ENCODE measurements at places on chromosomes 2 and 18.

DNA sequence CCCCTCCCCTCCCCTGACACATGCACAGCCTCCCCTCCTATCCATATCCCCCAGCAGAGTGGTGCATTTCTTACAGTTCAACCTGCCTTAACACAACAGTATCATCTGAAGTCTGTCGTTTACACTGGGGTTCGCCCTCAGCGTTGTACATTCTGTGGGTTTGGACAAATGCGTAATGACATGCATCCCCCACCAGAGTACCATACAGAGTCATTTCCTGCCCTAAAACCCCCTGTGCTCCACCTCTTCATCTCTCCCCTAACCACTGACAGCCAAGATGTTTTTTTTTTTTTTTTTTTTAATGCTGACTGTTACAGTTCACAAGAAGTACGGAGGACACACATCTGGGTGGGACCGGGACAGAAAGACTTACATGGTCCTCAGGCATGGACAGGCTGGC lies 22.6 kb downstream of the POMC start:
- DNase-seq, result no peak

DNA sequence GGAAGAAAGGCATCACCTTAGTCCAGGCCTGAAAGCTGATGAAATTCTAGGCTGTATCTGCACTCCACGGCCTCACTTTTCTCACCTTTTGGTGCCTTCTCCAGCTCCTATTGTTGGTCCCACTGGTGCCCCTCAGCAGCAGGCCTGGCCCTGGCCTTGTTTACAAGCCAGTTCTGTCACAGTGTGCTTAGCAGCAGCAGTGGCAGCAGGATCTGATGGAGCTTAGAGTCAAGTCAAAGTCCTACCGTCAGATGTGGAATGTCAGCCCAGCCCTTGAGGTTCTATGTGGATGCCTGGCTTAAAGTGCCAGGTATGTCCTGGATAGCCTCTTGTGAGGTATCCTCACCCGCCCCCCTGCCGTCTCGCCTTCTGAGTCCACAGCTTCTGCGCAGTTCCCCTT lies 281.3 kb downstream of the SUCLG1 start:
- DNase-seq, result no peak

GRCh38 chr2:194327196-194327888 lies 1329.7 kb upstream of the SLC39A10 start:
- DNase-seq, result no peak

GRCh38 chr18:13627639-13628038 lies 98.7 kb downstream of the FAM210A start:
- no peak for DNase-seq

DNA sequence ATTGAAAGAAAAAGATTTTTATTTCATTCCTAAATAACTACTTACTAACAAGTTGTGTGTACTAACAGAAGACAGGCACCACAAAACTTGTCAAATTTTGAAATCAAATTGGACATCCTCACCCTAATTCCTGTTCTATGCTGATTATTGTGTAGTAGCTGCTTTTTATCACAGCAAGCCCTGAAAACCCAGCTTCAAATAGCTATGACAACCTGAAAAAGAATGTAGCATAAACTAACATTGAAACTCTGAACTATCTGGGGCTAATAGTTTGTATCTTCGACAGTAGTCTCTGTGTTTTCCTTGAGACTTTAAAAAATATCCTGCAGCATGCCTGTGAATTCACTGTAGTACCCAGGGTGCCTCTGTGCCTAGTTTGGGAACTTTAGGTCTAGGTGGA lies 122.6 kb downstream of the WDPCP start:
- DNase-seq, result no peak

DNA sequence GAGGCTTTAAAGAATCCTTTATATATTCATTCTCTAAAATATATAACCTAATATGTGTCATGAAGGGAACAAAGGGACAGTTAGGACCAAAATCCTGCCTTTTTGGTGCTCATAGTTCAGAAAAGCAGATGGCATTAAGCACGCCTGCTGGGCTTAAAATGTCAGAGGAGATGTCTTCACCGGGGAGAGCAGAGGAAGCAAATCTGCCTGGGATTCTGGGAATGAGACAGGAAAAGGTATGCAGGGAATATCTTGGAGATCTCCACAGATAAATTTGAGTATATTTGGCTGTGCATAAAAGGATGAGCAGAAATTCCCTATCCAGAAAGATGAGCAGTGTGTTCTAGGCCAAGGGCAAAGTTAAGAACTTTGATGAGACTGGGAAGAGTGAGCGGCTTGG lies 45.5 kb downstream of the FSHR start:
- no peak for DNase-seq

GRCh38 chr2:102438578-102438977 lies 15.6 kb downstream of the IL18RAP start:
- DNase-seq, result no peak

DNA sequence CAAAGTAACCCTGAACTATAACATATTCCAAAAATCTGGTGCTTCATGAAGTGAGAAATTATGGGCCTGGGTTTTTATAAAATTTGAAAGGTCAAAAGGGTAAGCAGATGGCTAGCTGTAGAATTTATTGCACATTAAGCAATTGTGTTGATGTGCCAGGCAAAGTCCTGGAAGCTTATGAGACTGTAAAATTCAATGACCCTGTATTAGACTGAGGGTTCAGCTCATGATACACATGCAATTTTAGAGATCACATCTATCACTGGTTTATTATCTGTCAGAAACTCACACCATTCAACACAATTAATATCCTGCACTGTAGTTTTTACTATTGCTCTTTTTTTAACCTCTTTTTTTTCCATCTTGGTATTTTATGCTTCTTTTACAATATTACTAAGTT lies 1162.6 kb upstream of the SLC39A10 start:
- DNase-seq, result no peak

DNA sequence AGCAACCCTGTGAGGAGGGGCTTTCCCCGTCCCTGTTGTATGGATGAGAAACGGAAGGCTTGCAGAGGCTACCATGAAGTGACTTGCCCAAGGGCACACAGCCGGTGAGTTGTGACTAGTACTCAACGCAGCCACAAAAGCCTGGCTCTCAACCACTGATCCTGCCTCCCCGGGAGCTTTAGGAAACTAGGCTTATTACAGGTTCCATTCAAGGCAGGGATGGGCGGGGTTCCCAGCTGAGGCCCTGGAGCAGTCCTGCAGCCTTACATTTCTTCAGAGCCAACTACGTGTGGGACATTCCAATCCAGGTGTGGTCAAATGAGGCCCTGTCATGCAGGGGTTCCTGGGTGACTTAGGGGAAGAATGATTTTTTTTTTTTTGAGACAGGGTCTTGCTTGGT lies 59.6 kb downstream of the MEX3C start:
- no peak for DNase-seq

DNA sequence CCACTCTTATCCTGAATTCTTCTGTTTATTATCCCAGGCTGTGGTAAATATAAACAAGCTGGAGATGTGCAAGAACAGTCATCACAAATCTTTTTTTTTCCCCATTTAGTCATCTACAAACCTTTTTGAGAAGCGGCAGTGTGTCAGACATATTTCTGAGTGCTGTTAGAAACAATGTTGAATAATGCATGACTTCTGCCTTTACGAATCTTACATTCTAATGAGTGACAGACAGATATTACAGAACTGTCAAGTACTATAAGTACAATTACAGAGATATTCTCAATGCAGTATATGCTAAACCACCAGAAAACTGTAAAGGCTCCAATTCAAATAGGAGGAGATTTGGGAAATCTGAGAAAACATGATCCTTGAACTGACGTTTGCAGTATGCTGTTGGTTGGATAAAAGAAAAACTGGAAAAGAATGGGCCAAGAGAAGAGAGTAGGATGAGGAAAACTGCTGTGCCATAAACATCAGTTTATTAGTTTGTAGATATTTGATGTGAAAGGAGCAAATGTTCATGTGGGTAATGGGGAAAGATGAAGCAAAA lies 379.5 kb upstream of the SLC8A1 start:
- DNase-seq, result no peak

DNA sequence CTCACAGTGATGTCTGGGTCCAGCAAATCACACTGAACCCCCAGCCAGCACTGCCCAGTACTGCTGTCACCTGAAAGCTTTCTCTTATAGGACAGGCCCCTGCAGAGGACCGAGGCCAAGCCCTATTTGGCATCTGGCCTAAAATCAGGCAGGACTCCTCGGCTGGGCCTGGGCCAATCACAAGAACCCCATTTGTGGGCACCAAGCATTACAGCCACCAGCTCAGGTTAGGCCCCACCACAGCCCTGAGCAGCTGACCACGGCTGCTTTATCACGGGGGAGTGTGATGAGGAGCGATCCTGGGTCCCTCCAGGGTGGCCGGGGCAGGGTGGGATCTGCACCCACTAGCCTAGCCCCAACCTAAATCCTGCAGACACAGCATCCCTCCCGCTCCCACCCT lies 8.2 kb downstream of the BIN1 start:
- no peak for DNase-seq

- DNase-seq, result no peak
Observed at GRCh38 chr2:54550547-54550946, 94.4 kb downstream of the SPTBN1 start.

DNA sequence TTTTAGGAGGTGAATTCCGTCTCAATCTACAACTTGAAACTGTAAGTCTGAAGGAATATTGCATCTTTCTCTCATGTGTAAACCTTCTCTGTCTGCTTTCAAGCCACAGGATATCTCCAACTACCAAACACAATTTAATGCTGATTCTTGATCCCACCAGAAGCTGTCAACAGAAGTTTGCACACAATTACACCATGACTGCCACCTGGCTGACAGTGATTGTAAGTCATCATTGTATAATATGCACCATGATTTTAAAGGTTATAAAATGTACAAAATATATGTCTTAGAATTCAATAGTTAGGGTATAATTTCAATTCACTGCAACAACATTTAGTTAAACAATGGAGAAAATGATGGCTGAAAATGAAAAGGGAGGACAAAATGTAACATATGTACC lies 18.4 kb downstream of the PREPL start:
- no peak for DNase-seq

GRCh38 chr2:21043744-21044532 lies at the start of gene APOB:
Gene APOB (minus strand): TSS chr2:21044073. CDS start chr2:21043945, 128 bp downstream.
- no peak for DNase-seq
